Neural crest cell (in vitro differentiated cells): ENCODE measurements at places on chromosomes 2 and 18. TPM values are rescaled to one million over a fixed set of nuclear protein-coding genes. Genes with fewer than 3 reads are reported as not detected.

The DYSF gene
- 2.2 and 2.4 TPM in 2 replicates for total RNA-seq

- H3K27ac ChIP-seq = no peak overlapping the region
- no peaks in the 10 kb centered on the region for H3K4me1 ChIP-seq
- peaks cover 2% of the 10 kb centered on the region for H3K36me3 ChIP-seq
- peaks cover 3% of the 10 kb centered on the region for H3K27me3 ChIP-seq
Observed at GRCh38 chr2:169080250-169081069, 11.1 kb downstream of the DHRS9 start.

DNA sequence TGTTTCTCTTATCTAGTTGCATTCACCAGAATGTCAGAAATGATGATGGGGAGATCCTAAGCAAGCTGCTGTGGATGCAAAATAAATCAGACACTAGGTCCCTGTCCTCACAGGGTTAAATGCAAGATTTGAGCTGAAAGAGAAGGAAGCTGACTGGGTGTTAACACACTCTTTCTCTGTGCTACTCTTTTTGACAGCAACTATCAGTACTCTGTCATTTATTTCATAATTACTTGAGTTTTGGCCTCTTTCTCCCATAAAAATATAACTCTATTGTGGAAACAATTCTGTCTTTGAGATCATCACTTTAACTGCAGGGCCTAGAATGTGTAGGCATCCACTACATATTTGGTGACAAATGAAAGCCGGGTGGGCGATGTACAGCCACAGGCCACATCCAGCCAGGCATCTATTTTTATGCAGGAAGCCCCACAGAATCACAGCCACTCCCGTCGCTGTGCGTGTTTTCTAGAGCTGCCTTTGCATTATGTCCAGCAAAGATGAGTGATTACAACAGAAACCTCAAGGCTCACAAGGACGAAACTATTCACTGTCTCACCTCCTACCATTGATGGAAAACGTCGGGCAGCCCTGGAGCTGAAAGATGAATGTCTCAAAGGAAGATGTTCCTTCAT lies 849.0 kb downstream of the RNF144A start:
- no peak overlapping the region for H3K27ac ChIP-seq
- H3K4me1 ChIP-seq = no peaks in the 10 kb centered on the region
- no peak overlapping the region for H3K4me3 ChIP-seq
- H3K36me3 ChIP-seq = peaks cover 21% of the 10 kb centered on the region
- DNase-seq = no peak
- H3K27me3 ChIP-seq = no peaks in the 10 kb centered on the region

The TLX2 gene
- not detected in 2 replicates for total RNA-seq

DNA sequence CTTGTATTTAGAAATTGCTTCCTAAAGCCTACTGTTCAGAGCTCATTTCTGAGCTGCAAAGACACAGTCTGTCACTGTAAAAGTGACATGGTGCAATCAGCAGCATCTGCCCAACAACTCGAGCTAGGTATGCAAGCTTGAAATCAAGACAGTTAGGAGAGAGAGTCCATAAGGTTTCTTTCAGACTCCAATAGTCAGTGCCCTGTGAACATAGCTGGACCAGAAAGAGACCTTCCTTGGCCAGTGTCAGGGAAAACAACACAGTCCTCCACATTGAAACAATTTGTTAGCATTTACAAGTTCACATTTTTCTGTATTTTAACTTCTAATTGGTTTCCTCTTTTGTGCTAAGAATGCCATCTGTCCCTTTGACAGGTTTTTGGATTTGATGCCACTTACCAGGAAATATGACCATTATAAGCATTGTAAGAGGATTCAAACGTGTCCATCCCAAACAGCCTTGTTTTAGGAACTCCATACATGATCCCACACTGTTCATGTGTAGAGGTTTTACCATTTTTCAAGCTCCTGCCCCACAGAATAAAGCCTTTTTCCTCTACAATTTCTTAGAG lies 8.9 kb upstream of the MYCN start:
- H3K27ac ChIP-seq = no peak overlapping the region
- H3K4me1 ChIP-seq = peaks cover 19% of the 10 kb centered on the region
- DNase-seq = no peak
- H3K4me3 ChIP-seq = no peak overlapping the region
- H3K36me3 ChIP-seq = no peaks in the 10 kb centered on the region

DNA sequence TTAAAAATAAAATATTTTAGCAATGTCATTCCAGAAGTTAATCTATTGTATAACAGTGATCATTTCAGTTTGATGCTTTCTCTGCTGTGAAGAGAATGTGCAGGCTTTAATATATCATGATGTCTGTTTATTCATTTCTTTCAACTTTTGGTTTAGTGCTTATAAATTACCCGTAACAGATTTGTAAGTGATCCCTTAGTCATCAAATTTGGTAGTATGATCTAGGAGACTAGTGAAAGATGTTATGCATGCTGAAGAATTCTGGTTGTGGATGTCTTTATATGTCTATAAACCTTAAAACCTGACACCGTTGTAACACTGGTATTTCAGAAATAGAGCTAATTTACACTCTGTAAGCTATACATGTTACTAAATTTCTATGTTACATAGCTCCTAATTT lies 260.4 kb downstream of the CPS1 start:
- H3K36me3 ChIP-seq = no peaks in the 10 kb centered on the region
- no peak for DNase-seq
- no peaks in the 10 kb centered on the region for H3K27me3 ChIP-seq
- H3K4me3 ChIP-seq = no peak overlapping the region
- H3K4me1 ChIP-seq = no peaks in the 10 kb centered on the region
- H3K27ac ChIP-seq = no peak overlapping the region

DNA sequence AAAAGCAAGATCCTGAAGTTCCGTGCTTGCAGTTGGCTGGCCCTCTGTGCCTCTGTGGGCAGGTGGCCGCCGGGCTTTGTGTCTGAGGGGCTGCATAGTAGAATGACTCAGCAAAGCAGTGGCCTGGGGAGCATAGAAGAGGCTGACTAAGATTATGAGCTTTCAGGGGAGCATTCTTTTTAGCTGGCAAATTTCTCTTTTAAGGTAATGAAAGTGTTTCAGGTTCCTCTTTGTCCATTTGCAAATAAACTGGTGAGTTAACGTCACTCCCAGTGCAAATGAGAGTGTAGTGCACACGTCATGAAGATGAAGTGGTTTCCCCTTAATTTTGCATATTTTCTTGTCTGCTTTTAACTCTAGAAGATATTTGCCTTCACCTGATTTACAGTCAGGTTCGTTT lies 98.6 kb downstream of the BCL2L11 start:
- peaks cover 21% of the 10 kb centered on the region for H3K36me3 ChIP-seq
- peak overlapping the region; percentile 40 for H3K27ac ChIP-seq
- peaks cover 20% of the 10 kb centered on the region for H3K4me1 ChIP-seq
- H3K27me3 ChIP-seq = no peaks in the 10 kb centered on the region
- no peak for DNase-seq

GRCh38 chr18:55320424-55321264 lies 267.3 kb downstream of the TCF4 start:
- H3K4me1 ChIP-seq = peaks cover 57% of the 10 kb centered on the region
- H3K36me3 ChIP-seq = no peaks in the 10 kb centered on the region
- no peak for DNase-seq
- H3K27me3 ChIP-seq = peaks cover 6% of the 10 kb centered on the region
- H3K4me3 ChIP-seq = peak overlapping the region; percentile 90

The IL1RL2 gene
- not detected in 2 replicates for total RNA-seq

GRCh38 chr2:12057436-12058166 lies 311.2 kb downstream of the LPIN1 start:
- H3K27me3 ChIP-seq = no peaks in the 10 kb centered on the region
- peaks cover 15% of the 10 kb centered on the region for H3K4me1 ChIP-seq
- no peak overlapping the region for H3K27ac ChIP-seq
- H3K36me3 ChIP-seq = no peaks in the 10 kb centered on the region
- H3K4me3 ChIP-seq = no peak overlapping the region

DNA sequence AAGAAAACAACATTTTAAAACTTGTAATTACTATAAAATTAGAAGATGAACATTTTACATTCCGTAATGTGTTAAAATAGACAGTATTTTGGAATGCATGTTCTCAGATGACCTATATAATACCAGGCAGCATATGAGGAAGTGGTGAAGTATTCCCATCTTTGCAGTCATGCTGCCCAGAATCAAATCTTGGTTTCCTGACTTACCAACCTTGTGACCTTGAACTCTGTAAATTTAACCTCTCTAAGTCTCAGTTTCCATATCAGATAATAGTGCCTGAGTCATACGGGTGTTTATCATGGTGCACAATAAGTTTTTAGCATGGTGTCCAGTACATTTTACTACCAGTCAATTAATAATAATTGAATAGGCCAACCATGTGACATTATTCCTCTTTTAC lies 7.3 kb upstream of the GALM start:
- DNase-seq = no peak
- H3K36me3 ChIP-seq = no peaks in the 10 kb centered on the region
- peaks cover 2% of the 10 kb centered on the region for H3K27me3 ChIP-seq
- no peak overlapping the region for H3K27ac ChIP-seq
- H3K4me1 ChIP-seq = no peaks in the 10 kb centered on the region

DNA sequence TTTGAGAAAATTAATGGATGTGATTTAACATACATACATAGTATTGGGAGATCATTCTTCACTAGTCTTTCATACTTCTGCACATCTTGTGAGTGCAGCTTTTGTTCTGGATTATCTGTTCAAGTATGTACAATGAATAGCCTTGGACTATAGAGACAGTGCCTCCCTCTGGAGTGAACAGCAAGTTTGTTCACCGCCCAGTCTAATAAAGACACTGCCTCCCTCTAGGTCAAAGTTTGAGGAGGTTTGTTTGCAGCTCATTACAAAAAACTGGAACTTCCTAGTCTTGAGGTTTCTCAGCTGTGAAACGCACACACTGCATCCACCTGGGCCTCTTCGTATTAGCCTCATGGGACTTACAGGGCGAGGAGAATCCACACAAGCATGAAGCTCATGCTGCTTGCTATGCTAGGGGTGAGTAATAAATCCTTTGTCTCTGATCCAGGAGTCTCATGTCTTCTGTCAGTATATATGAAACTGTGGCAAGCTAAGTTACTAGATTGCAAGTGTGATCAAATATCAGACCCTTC lies 26.0 kb upstream of the LAPTM4A start:
- no peaks in the 10 kb centered on the region for H3K36me3 ChIP-seq
- H3K27me3 ChIP-seq = peaks cover 36% of the 10 kb centered on the region
- H3K27ac ChIP-seq = no peak overlapping the region
- DNase-seq = no peak

DNA sequence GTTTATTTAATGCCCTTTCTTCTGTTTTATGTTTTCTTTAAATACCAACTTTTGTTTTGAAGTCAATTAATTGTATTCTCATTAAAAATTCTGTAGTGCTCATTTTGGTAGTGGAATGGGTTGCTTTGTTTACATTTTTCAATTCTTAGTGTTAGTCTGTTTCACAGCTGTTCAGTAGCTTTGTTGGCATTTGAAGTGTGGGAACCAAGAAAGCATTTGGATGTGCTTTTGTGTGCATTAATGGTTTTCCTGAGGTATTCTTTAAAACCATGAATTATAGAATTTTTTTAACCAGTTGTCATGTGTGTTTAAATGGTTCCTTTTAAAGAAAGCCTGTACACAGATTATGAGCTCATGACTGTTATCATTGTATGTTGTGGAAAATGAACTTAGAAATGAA lies 19.7 kb downstream of the MIB1 start:
- no peak for DNase-seq
- no peak overlapping the region for H3K4me3 ChIP-seq
- H3K27me3 ChIP-seq = no peaks in the 10 kb centered on the region
- no peaks in the 10 kb centered on the region for H3K36me3 ChIP-seq
- no peak overlapping the region for H3K27ac ChIP-seq

The CXCR4 gene
- 37.5 and 39.5 TPM in 2 replicates for total RNA-seq

GRCh38 chr2:240795916-240796510 lies 24.0 kb downstream of the KIF1A start:
- no peak overlapping the region for H3K4me3 ChIP-seq
- peaks cover 2% of the 10 kb centered on the region for H3K36me3 ChIP-seq
- peaks cover 31% of the 10 kb centered on the region for H3K4me1 ChIP-seq
- no peak for DNase-seq

GRCh38 chr2:109069331-109070194 lies 59.4 kb upstream of the SH3RF3 start:
- no peaks in the 10 kb centered on the region for H3K36me3 ChIP-seq
- no peak overlapping the region for H3K27ac ChIP-seq
- peaks cover 6% of the 10 kb centered on the region for H3K27me3 ChIP-seq
- no peak overlapping the region for H3K4me3 ChIP-seq

DNA sequence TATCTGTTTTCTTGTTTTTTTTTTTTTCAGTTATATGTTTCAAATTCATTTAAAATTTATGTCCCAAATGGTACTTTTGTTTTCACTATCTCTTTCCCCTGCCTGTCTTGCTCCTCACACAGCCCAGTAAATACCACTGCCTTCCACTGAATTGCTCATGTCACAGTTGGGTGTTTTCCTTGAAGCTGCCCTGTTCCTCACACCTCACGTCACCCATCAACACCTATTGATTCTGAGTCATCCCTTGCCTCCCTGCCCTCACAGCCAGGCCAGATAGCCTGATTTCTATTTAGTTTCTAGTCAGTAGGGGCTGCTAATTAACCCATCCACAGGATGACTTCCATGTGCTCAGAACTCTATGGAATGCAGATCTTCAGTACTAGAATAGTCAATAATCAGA lies 25.3 kb downstream of the FSHR start:
- H3K36me3 ChIP-seq = no peaks in the 10 kb centered on the region
- H3K4me3 ChIP-seq = no peak overlapping the region
- DNase-seq = no peak
- no peaks in the 10 kb centered on the region for H3K27me3 ChIP-seq
- no peaks in the 10 kb centered on the region for H3K4me1 ChIP-seq
- no peak overlapping the region for H3K27ac ChIP-seq

The FAM124B gene
- total RNA-seq = not detected in 2 replicates

DNA sequence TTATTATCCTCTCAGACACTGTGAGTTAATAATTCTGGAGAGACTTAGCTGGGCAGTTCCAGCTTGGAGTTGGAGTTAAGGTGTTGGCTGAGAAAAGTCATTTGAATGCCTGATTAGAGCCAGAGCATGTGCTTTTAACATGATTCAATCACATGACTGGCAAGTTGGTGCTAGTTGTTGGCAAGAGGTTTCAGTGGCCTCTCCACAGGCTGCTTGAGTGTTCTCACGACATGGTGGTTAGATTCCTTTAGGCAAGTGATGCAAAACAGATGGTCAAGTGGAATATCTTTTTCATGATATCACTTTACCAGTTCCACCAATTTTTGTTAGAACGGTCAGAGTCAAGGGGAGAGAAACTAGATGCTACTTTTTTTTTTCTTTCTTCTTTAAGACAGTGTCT lies 262.7 kb upstream of the FN1 start:
- H3K27ac ChIP-seq = no peak overlapping the region
- no peak for DNase-seq
- no peaks in the 10 kb centered on the region for H3K27me3 ChIP-seq
- H3K4me3 ChIP-seq = no peak overlapping the region

DNA sequence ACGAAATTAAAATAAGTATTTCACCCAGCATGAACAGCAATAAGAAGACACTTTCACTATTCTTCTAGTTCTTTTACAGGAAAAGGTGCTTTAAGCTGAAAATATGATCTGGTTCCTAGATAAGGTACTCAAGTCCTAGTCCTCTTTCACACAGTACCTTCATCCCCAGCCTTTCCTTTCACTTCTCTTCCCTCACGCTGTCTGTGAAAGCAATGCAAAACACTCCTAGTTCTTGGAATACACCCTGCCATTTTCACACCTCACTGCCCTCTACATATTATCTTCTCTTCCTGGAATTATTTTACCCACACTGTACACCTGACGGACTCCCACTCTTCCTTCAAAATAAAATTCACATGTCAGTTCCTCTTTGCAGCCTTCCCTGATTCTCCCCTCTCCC lies 82.9 kb downstream of the DNAH7 start:
- no peaks in the 10 kb centered on the region for H3K27me3 ChIP-seq
- no peaks in the 10 kb centered on the region for H3K36me3 ChIP-seq
- peaks cover 3% of the 10 kb centered on the region for H3K4me1 ChIP-seq
- H3K4me3 ChIP-seq = no peak overlapping the region
- DNase-seq = no peak

- H3K4me3 ChIP-seq = peak overlapping the region; percentile 97
- DNase-seq = no peak
- H3K36me3 ChIP-seq = no peaks in the 10 kb centered on the region
- peaks cover 15% of the 10 kb centered on the region for H3K4me1 ChIP-seq
- H3K27ac ChIP-seq = peak overlapping the region; percentile 99
Observed at GRCh38 chr2:70191244-70191735, 471 bp upstream of the C2orf42 start.

The FOXD4L1 gene
- 0.23 and 0.52 TPM in 2 replicates for total RNA-seq
